ENCODE measurements at places on chromosomes 13 and 19.

DNA sequence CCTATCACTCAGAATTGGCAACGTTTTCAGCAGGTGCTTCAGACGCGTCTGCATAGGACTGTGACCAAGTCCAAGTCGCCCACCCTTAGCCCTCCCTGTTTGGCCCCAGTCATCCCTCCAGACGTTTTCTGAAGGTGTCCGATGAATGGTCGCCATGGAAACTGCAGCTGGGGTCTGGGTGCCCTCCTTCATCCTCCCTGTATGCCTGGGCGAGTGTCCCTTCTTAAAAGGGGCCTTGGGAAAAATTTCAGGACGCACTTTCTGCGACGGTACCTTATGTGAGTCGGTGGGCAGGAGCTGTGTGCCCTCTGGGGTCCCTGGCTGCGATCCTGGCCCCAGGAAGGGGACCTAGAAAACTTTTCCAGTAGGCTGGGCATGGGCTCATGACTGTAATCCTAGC is 25.1 kb downstream of the MAN2B1 start:
- no peak for DNase-seq

GRCh38 chr13:97001636-97002035 is 7.4 kb upstream of the OXGR1 start:
- DNase-seq, result no peak

GRCh38 chr13:50275392-50276063 is 260.3 kb downstream of the KCNRG start:
- DNase-seq, result no peak

GRCh38 chr13:46124531-46124966 is 19.7 kb upstream of the CPB2 start:
- no peak for DNase-seq

DNA sequence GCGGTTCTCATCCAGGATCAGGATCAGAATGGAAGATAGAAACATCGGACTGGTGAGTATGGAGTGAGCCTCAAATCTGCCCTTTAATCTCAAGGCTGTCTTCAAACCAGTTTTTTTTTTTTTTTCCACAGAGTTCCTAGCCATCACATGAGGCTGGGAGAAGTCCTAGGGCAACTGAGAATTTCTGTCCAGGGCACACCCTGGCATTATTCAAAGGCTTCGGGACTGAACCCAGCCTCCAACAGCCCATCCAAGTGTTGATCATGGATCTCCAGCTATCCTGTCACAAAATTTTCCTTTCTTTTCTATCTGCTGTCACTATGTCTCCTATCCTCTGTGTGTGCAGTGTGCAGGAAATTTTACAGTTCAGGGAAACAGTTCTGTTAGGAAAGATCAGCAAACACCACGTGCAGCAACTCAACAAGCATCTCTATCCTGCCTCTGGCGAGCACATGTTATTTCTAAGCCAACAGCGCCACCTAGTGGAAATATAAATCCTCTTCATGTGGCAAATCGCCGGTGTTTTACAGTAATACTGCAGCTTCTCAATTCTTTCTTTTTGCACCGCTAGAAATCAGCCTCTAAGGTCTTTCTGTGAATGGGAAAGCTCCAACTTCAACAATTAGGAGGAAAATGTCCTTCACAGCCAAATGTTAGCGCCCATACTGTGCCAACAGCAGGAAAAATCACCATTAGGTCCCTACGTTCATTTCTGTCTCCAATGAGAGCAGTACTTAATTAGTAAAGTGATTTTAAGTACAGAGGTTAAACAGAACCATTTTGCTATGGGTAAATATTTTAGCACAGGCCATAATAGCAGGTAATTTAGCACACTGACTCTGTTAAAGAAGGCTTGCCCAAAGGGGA is 21.4 kb upstream of the ZNF181 start:
- DNase-seq, result peak; percentile 65

DNA sequence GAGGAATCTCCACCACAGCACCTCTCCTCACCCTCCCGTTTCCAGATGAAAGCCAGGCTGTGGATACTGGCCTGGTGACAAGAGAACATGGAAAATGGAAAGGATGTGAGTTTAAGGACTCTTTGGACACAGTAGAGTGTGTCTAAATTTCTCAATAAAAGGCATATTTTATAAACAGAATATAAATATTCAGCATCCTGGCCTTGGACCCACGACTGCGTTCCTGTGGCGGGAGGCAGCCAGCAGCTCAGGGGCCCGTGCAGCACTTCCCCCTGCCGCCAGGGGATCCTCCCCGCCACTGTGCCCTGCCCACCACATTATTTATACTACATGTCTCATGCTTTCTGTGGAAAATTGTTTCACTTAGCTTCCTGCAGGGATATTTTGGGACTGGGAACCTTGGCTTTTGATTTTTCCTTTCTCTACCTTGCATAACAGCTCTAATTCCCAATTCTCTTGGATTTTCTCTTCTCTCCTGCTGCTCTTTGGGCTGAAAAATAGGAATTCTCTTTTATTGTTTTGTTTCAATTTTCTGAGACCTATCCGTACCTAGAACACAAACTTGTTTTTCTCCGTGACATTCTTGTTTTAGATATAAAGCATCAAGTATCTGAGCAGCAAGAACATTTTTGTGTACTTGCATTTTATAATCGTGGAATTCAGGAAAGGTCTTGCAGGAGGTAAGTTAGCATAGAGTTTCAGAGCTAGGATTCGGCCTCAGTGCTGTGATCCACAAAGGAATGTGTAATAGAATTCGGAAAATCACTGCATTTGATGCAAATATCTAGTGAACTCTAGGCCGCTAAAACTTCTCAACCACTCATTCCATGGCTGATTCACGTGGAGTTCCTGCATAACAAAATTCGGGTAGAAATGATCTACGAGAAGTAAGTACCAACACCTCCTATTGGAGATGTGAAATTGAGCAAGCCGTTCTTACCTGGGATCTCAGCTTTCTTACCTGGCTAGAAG is 107.7 kb upstream of the SPATA13 start:
- no peak for DNase-seq

- no peak for DNase-seq
Observed at GRCh38 chr13:110258876-110259631, 47.9 kb downstream of the COL4A1 start.

DNA sequence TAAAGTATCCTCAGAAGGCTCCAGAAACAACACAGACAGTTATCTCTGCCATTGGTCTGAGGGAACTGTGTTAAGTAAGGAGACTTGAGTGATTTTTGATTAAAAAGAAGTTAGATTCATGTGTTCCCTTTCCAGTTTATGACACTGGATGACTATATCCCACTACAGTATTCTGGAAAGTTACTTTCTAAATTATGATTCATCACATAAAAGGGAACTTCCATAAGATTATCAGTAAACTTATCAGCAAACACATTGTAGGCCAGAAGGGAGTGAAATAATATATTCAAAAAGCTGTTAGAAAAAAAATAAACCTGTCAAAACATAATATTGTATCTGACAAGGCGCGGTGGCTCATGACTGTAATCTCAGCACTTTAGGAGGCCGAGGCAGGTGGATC is 700.0 kb downstream of the SLITRK6 start:
- DNase-seq, result no peak

Data from NCI-H446 (cell line).